ENCODE measurements at places on chromosomes 12 and 14.

DNA sequence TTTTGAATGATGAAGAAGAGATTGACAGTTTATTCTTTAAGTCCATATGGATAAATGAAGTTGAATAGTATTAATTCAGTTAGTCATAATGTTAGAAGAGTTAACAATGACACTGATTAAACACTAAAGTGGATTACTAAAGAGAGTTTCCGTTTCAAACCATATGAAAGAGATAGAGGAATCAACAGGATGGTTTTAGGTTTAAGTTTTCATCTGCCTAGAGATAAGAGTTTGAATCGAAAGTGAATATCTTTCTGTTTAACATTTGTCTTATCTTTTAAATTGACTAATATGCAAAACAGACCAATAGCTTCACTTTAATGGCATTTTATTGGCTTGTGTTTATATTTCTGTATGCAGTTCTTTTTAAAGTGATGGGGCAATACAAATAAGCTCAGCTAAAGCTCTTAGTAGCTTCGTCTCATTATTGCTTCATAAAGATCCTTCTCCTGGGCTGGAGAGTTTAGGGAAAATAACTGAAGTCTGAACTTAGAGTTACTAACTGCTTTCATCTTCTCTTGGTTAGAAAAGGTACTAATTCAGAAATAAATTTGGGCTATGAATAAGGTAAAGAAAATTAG is 66.0 kb downstream of the MIPOL1 start:
- DNase-seq: no peak

GRCh38 chr12:45973526-45973925 is 16.8 kb downstream of the SCAF11 start:
- DNase-seq: no peak

DNA sequence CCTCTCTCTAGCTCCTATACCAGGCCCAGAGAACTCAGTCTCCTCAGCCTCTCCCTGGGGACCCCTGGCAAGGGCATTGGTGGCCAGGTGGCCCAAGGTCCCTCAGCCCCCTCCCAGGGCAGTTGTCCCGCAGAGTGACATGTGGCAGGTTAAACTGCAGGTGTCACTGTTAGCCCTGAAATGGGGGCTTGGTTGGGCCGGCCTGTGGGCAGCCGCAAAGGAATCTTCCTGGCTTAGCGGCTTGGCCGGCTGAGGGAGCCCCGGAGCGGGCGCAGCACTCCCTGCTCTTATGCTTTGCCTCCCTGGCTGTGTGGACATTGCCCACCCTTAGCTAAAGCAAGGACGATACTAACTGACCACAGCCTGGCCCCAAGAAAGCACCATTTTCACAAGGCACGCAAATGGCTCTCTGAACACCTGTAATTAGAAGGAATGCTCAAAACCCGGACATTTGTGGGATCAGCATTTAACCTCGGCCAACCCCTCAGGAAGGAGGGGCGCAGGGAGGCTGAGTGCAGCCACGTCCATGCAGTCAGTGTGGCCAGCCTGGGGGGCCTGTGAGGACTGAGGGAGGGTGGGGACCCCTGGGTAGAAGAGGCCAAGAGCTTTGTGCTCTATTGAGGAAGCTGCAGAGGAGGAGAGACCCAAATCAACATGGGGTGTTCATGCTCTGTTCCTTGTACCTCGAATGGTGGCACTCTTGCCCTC is 82.2 kb downstream of the PAPOLA start:
- peak; percentile 26 for DNase-seq

DNA sequence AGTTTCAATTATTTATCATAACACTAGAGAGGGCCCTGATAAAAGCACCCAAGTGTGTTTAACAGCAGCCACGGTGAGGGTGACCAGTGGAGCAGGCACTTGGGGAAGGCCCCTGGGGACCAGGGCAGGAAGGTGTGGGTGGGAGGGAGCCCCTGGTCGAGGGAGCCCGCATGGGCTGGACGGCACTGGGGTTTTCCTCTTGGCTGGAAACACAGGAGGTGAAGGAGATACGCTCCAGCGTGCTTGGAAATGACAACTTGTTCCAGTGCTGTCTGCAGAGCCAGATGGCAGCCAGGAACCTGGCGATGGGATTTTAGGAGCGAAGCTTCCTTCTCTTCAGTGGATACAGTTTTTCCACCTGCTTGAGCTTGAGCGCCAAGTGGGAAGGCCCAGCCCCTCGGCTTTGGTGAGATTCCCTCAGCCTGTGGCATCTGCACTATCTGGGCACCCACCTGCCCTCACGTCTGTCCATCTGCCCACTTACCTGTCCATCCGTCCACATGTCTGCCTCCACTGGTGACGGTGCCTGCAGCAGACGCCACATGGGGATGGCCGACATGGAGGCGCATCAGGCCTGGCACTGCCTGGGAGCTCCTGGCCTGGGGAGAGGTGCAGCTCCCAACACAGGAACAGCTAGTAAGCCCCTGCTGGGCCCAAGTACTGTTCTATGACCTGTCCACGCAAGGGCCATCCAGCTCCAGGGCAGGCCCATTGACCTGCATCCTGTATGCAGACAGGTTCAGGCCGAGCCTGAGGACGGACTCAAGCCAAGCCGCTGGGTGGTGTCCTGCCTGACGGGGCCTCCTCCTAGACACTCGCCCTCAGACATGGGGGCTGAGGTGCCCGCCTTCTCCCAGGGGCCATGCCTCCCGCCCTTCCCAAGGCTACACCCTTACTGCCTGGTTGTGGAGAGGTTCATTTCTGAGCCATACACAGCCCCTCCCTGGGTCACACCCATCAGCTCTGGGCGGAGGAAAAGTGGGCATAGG is 192.2 kb upstream of the C14orf180 start:
- no peak for DNase-seq

GRCh38 chr12:661720-662486 is 1.3 kb downstream of the NINJ2 start:
- DNase-seq: no peak

- peak; percentile 76 for DNase-seq
Measured at GRCh38 chr14:96592591-96593386, 90.6 kb downstream of the PAPOLA start.

GRCh38 chr12:40223646-40224045 is 1.2 kb upstream of the LRRK2 start:
- DNase-seq: no peak

- DNase-seq: no peak
Measured at GRCh38 chr14:101289230-101289690, 272.0 kb upstream of the DIO3 start.

DNA sequence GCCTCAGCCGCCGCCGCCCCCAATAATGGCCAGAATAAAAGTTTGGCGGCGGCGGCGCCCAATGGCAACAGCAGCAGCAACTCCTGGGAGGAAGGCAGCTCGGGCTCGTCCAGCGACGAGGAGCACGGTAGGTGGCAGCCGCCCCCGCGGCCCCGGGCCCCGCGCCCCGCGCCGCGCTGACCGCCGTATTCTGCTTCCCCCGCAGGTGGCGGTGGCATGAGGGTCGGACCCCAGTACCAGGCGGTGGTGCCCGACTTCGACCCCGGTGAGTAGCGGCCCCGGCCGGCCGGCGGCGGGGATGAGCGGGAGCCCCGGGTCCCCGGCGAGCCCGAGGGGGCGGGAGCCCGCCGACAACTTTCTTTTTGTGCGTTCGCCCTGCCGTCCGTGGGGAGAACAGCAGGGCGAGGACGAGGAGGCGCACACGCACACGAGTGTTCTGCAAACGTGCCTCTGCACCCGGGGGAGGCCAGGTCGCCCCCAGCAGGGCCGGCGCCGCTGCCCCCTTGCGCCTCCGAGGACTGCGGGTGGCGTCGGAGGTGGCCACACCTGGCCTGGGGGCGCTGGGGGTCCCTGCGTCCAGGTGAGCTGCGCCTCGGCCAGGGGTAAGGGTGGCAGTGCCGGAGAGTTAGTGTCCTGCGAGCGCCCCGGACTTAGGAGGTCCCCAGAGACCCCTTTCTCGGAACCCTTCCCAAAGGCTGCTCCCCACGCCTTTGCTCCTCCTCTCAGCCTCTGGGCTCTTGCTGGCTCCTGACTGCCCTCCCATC is 794 bp downstream of the RCOR1 start:
- peak; percentile 70 for DNase-seq

DNA sequence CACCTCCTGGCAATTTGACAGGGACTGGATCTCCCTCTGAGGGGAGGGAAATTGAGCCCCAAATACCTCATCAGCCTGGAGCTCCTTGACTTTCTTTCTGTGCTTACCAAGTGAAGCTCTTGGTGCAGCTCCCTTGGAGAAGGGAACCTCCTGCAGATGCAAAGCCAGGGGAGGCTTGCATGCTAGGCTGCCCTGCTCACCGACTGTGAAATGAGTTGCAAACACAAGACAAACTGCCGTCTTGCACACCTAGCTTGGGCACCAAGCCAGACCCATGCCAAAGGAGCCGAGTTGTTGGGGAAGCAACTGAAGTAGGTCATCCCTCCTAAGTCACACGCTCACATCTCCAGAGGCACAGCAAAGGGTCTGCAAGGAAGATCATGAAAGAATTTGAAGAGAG is 95.2 kb downstream of the GTF2A1 start:
- DNase-seq: no peak

DNA sequence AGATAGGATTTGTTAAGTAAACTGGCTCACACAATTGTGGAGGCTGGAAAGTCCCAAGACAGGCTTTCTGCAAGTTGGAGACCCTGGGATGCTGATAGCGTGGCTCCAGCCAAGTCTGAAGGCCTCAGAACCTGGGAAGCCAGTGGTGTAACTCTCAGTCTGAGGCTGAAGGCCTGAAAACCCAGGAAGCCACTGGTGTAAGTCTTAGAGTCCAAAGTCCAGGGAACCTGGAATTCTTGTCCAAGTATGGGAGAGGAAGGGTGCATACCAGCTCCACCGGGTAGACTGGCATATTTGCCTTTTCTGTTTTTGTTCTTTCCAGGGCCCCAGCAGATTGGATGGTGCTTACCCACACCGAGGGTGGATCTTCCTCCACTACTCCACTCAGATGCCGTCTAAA is 18.1 kb downstream of the GMFB start:
- DNase-seq: no peak

GRCh38 chr12:128783129-128783574 is 40.6 kb downstream of the SLC15A4 start:
- DNase-seq: peak; percentile 27

GRCh38 chr14:66509874-66510273 is 1.9 kb downstream of the GPHN start:
- DNase-seq: no peak

GRCh38 chr14:70181276-70181675 is 7.5 kb downstream of the SLC8A3 start:
- DNase-seq: no peak

GRCh38 chr12:14618983-14619382 is 51.3 kb upstream of the PLBD1 start:
- no peak for DNase-seq

GRCh38 chr12:101322480-101322879 is 42.6 kb downstream of the UTP20 start:
- DNase-seq: no peak

DNA sequence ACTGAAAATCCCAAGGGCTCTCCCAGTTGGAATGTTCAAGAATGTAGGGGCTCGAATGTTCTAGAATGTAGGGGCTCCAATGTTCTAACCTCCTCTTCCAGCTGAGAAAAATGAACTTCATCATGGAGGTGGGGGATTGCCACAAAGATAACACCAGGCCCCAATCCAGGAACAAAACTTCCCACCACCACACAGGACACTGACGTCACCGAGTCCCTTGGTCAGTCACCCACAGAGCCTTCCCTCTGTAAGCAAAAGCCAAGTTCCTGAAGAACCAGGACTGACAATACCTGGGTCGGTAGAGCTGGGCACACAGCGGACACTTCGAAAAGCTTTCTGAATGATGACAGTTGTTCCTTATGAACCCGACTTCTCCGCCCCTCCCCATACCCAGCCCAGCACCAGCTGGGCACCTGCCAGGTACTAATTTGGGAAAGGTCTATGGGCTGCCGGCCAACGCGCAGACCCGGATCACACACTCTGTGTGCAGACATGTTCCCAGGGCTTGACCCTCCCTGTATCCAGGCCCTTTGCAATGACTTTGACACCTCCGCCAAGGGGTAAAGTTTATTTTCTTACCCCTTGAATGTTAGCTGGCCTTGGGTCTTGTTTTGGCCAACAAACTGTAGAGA is 18.9 kb downstream of the ITPK1 start:
- DNase-seq: no peak

- no peak for DNase-seq
Measured at GRCh38 chr12:130573766-130574165, 142.3 kb downstream of the RIMBP2 start.

DNA sequence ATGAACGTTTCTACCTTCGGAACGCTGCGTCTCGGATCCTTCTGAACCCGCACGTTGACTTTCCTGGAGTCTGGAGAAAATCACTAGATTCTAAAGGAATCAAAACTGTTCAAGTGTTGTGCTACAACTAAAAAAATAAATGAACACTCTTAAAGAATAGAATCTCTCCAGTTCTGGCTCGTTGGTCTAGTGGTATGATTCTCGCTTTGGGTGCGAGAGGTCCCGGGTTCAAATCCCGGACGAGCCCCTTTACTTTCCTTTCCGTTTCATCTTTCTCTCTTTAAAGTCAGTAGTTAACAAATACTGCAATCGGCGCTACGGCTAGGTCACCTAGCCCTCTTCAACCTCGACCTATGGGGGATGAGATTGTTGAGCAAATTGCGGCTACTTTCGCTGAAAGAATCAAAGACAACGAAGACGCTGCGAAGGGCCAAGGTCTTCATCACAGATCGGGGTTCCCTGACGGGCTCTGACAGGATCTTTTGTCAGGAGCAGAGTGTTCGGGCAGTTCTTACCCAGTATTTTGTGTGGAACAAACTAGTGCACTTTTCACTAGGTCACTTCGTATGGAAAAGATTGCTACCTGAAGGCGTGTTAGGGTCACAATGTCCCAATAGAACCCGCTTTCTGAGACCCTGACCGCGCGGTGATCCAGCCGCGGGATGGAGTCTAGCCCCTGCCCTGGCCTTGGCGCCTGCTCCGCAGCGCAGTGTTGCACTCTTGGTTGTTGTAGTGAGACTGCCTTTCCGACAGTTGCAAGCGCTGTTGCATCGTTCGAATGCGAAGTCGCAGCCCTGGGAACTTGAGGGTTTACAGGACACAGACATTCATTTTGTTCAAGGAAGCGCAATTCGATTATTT is 8.4 kb downstream of the OR6S1 start:
- peak; percentile 67 for DNase-seq

DNA sequence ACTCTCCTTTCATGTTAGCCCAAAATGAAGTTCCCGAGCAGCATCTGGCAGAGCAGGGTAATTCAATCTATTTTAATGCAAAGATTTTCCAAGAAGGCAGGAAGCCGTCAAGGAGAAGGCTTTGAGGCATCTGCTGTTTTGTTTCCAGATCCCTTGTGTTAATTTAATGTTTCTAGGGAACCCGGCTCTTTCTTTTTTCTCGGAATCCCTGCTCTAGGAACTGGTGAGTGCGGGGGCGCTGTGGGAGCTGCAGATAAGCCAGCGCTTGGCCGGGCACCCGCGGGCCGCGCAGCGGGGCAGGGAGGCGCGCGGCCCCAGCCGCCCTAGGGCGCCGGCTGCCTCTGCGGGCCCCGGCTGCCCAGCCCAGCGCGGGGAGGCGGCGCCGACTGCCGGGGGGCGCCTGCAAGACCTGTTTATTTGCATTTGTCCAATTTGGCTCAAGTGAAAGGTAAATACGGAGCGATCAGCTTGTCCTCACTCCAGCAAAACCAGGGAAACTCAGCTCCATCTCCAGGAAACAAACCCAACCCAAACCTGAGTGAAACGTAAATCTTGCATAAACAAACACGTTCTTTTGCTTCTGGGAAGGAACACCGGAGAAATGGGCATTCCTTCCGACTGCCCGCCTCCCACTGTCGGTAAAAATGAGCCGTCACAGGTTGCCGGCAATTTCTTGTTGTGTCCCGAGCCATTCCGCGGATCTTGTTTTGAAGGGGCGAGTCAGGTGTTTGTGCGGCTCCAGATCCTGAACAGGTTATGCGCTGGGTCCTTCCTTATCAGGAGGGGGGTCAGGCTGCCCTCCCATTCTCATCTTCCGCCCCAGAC is 65.1 kb downstream of the CRADD start:
- peak; percentile 67 for DNase-seq

- no peak for DNase-seq
Measured at GRCh38 chr12:130117701-130118100, 44.6 kb upstream of the FZD10 start.

- no peak for DNase-seq
Measured at GRCh38 chr14:102590667-102591099, 1.8 kb upstream of the RCOR1 start.
